Smooth muscle cell of bladder (primary cell): ENCODE measurements at places on chromosomes 12 and 14. TPM values are rescaled to one million over a fixed set of nuclear protein-coding genes. Genes with fewer than 3 reads are reported as not detected.

The IFI27 gene
- total RNA-seq, result 14.3 and 16.4 TPM in 2 replicates

The MDGA2 gene
- total RNA-seq, result under 0.01 TPM in 2 replicates

The PELI2 gene
- 16.6 and 17.8 TPM in 2 replicates for total RNA-seq

The PLA2G1B gene
- total RNA-seq, result not detected in 2 replicates

The KRT4 gene
- 0.14 TPM in 1 of 2 replicates, not detected in the other for total RNA-seq

The PAPLN gene
- total RNA-seq, result 1.8 and 2.4 TPM in 2 replicates

The PDE3A gene
- total RNA-seq, result 2.0 and 8.9 TPM in 2 replicates

The SLC5A8 gene
- not detected in 2 replicates for total RNA-seq

The RGS6 gene
- total RNA-seq, result not detected in 2 replicates

The FITM1 gene
- under 0.01 TPM in 1 of 2 replicates, not detected in the other for total RNA-seq

The AGAP2 gene
- 0.14 and 0.28 TPM in 2 replicates for total RNA-seq

The POC1B gene
- total RNA-seq, result 13.5 and 13.7 TPM in 2 replicates

The CMA1 gene
- not detected in 2 replicates for total RNA-seq

The RNASE1 gene
- total RNA-seq, result 0.09 TPM in 1 of 2 replicates, not detected in the other

The SCN8A gene
- total RNA-seq, result 3.0 and 12.7 TPM in 2 replicates

The MIP gene
- not detected in 2 replicates for total RNA-seq

The KICS2 gene
- total RNA-seq, result 5.3 and 7.3 TPM in 2 replicates

The ESR2 gene
- total RNA-seq, result under 0.01 and 0.09 TPM in 2 replicates

The BDKRB2 gene
- total RNA-seq, result 38.6 and 68.3 TPM in 2 replicates

The ACSM4 gene
- total RNA-seq, result not detected in 2 replicates

The KCNJ8 gene
- 10.8 and 19.8 TPM in 2 replicates for total RNA-seq

The SELPLG gene
- 0.85 and 2.0 TPM in 2 replicates for total RNA-seq

The ASCL1 gene
- total RNA-seq, result not detected in 2 replicates

The LRCOL1 gene
- 0.14 TPM in 1 of 2 replicates, not detected in the other for total RNA-seq

The SMIM41 gene
- total RNA-seq, result 1.4 and 9.8 TPM in 2 replicates

The DCN gene
- total RNA-seq, result 1,181 and 1,320 TPM in 2 replicates
